Chondrocyte (in vitro differentiated cells): ENCODE measurements at places on chromosomes 3 and 15.

DNA sequence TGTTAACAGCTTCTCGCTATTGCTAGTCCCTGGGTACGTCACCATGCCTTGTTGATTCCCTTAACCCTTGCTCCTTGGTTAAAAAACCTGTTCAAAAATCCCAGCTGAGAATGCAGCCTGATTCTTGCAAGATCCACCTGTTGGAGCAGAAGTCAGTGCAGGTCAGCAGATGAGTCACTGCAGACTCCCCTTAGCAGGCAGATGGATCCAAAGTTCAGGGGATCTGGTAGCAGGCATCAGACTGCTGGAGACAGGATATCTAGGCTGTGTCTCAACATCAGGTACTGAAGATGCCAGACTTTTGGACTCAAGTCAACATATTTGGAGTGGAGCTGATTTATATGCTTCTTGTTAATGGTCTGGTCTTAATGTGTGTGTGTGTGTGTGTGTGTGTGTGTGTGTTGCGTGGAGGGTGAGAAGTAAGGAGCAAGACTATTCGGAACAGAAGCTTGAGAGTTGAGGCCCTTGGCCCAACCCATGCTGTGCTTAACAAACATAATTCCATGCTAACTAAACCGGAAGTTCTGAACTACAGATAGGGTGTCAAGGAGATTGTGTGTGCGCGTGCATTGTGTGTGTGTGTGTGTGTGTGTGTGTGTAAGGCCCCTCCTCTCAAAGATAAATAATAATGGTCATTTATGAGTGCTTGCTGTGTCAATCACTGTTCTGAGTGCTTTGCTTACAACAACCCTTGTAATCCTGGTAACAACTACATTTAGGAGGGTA lies 1.0 kb upstream of the C3orf52 start:
- no peak for DNase-seq

DNA sequence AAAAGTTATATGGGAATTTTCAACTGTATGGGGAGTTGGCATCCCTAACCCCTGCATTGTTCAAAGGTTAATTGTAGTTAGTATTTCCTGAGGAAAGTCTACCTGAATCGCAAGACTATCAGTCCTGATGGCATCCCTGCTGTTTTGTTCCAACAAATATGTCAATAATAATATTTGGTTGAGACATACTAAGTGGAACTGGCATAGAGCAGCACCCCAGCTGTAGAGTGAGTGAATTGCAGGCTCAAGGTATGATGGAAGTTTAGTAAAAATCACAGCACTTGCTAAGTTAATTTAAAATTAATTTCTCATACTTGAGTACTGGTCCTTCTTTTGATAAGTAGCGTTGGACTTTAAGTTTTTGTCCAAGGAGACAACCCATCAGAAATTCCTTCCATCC lies 18.0 kb upstream of the COMMD2 start:
- no peak for DNase-seq

DNA sequence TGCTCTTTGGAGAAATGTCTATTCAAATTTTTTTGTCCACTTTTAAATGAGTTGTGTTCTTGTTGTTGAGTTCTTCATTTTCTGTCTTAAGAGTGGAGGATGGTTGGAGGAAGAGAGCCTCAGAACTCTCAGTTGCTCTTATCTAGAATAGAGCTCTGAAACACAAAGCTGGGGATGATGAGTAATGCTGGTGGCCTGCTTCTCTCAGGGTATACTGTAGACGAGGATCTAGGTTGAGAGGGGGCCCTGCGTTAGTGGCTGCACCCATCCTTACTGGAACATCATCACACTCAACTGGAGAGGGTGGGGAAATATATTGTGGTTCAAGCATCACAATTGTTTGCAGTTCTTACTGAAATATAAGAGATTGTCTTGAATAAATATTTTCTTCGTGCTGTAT lies 1.8 kb downstream of the SPTSSB start:
- DNase-seq = no peak

GRCh38 chr3:100067589-100067988 lies 46.7 kb downstream of the FILIP1L start:
- DNase-seq = no peak

DNA sequence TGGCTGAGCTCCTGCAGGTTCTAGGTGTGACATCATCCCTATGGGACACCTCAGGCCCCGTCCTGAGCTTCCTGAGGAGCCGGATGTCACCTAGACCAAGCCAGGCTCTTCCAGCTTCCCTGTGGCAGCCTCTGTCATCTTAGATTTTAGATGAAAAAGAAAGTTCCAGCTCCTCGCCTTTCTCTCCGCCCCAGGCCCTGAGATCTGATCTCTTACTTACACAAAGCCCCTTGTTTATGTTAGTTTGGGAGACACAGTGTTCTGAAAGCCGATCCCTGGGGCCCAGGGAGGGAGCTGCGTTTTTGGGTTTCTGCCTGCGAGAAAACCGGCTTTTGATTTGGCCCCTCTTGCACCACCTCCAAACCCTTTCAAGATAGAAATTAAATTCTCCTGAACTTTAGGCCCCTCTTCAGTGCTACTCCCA lies 40.2 kb upstream of the FAM107A start:
- peak; percentile 34 for DNase-seq

- no peak for DNase-seq
Observed at GRCh38 chr3:81468391-81468790, 293.1 kb downstream of the GBE1 start.

DNA sequence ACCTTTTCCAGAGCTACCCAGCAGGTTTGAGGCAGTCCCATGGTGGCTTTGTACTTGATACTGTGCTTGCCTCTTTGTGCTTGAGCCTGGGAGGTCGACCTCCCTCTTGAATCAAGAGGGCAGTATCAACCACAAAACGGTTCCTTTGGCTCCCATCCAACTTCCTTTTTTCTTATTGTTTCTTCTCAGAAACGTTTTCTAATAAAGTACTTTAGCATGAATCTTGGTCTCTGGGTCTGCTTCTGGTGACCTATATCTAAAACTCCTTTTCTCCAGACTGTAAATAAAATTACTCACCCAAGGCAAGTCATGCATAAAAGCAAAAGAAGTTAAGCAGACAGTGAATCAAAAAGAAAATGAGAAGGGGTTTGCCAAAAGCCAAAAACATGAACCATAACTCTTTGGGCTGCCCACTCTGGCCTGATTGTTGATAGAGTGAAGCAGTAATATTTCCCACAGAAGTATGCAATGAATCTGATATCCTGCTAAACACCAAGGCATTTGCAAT lies 112.2 kb upstream of the SLC4A7 start:
- DNase-seq = no peak

- DNase-seq = no peak
Observed at GRCh38 chr15:65038836-65039235, 6.4 kb upstream of the SLC51B start.

DNA sequence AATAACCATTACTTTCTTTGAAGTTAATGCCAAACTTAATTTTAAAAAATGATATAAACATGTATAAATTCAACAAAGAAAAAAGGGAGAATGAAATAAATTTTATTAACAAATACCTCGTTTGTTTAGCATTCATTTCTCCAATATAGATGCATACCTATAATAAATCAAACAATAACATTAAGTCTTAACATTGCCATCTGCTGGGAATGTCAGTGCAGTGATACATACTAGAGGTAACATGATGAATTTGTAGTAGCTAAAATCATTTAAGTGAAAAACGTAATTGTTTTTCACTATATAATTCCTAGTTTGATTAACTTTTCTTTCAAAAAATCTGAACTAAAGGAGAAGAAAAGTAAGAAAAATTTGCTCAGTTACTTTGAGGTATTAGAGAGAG lies 340.2 kb upstream of the CBLB start:
- no peak for DNase-seq

DNA sequence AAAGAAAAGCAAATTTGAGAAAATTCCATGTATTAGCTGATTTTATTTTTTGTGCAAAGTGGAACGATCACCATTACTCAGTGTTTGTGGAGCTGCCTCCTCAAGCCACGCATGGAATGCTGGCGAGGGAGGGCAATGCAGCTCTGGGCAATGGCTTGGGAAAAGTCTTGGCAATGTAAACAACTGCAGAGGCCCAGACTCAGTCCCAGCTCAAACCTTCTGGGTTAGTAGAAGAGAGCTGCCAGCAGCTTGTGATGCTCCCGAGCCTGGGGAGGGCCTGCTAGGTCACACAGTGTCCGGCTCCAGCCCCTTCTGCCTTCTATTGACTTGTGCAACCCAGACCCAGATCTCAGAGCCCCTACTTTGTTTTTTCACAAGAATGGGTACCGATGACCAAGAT lies 4.3 kb downstream of the EPHB1 start:
- DNase-seq = no peak

DNA sequence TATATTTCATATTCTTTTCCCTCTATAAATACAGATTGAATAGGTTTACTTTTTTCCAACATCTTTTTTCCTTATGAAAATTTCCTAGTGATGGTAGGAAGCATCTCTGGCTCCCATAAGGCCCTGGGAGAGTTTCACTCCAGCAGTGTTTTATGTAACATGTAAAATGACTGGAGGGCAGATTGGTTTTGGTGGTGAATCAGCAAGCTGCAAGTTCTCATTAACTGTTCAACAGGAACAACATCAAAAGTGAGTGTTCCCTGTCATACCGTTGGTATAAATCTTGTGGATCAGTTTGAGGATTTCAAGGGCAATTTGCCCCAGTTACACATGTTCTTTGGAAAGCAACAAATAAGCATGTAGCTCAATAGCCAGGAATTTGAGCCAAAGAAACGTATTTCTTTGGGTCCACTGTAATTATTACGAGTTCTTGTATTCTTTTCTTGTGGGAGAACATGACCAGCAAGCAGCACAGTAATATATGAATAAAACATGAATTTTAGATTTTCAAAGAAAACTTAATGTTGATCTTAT lies 345.7 kb downstream of the SV2B start:
- DNase-seq = no peak

DNA sequence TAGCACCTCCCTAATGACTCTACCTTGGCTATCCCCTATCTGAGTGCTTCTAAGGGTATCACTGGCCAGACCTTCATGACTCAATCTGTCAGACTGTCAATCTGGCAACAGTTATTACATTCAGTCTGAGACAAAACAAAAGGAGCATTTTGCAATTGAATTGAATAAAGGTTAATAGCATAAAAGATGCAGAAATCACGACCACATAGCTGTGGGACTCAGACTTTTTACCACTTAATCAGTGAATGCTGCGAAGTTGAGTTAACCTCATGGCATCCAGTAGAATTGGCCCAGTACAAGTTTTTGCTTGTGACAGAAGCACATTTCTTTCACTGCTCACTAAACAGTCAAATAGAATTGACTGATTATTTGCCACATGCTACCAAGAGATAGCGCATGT lies 480.7 kb upstream of the DPPA4 start:
- no peak for DNase-seq

- DNase-seq = no peak
Observed at GRCh38 chr15:65346856-65347598, 30.8 kb downstream of the IGDCC3 start.

DNA sequence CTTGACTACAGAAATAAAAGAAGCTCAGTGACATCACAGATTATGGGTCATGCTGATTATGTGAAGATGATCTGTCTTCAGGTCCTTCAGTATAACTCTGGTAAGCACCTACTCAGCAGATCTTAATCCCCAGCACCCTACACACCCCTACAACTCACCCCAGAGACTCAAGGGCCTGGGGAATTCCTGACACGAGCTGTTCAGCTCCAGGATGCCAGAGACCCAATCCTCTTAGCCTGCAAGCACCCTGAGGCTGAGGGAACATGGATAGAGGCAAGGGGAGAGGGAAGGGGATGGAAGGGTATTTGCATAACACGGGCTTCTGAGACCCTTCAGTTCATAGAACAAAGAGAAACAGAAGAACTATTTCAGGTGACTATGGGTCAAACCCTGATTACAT lies 13.0 kb downstream of the GLB1 start:
- no peak for DNase-seq

DNA sequence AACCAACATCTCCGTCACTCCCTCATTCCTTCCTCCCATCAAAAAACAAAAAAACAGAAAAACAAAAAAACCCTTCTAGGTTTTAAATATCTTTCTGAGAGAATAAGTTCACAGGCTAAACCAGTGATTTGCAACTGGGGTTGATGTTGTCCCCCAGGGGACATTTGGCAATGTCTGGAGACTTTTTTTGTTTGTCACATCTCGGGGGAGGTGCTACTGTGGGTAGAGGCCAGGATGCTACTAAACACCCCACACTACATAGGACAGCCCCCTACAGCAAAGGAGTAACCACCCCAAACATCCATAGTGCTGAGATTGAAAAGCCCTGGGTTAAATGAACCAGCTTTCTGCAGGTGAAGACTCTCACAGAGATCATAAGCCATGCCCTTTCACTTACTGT lies 17.0 kb upstream of the PROK2 start:
- no peak for DNase-seq

GRCh38 chr15:52795464-52796227 lies 5.5 kb upstream of the ONECUT1 start:
- DNase-seq = no peak

DNA sequence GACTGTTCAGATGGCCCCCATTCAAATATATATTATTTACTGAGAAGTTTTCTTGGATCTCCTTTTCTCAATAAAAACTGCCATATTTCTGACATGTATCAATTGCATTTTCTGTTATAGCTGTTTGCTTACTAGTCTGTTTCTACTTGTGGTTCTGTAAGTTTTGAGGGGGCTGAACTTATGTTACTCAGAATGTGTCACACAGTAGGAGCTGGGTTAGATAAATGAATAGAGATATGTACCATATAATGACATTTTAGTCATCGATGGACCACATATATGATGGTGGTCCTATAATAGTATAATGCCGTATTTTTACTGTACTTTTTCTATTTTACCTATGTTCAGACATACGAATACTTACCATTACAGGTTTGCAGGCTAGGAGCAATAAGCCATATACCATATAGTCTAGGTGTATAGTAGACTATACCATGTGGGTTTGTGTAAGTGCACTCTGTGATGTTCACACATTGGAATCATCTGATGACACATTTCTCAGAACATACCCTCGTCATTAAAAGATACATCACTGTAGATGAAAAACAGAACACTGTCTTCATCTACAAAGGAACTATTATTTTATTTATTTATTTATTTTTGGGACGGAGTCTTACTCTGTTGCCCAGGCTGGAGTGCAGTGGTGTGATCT lies 22.3 kb downstream of the PPP4R2 start:
- DNase-seq = no peak

DNA sequence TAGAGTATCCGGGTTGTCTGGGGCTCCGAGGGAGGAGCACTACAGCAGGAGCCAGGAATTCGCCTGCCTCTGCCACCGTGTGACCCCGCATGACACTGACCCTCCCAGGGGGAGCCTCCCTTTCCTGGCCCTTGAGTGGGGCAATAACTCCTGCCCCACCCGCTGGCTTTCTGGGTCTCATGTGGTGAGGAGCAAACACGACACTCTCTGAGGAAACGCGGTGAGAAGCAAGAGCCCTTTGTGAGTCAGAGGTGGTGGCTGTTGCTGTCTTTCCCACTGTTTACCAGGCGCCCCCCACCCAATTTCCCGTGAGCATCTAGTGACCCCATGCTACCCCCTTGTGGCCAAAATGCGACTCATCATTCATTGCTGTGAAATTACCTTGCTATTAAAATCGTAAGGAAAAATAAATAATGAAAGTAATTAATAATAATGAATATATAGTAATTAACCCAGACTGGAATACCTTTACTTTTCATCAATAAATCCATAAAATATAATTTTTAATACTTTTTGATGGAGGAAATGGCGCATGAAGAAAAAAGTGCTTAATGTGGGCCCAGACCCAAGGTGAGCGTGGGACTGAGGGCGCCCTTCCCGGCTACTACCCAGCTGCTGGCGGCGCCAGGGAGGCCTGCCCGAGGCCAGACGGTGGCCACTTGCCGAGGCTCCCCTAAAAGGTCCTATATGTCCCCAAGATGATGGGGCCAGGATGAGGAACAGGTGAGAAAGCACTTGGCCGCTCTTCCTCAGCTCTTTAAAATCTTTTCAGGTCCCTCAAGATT lies 29.3 kb downstream of the CCNL1 start:
- DNase-seq = no peak
